ENCODE measurements at places on chromosomes 11 and 22.

- no peak for DNase-seq
These were observed 99.6 kb downstream of the CSNK2A3 start for GRCh38 chr11:11253497-11253896.

GRCh38 chr22:37657590-37658132 is 862 bp upstream of the PDXP start:
- DNase-seq = no peak

- no peak for DNase-seq
These were observed 2.6 kb downstream of the MTMR3 start for GRCh38 chr22:29885610-29886009.

- DNase-seq = no peak
These were observed 9.3 kb downstream of the PRDM11 start for GRCh38 chr11:45155627-45156180.

DNA sequence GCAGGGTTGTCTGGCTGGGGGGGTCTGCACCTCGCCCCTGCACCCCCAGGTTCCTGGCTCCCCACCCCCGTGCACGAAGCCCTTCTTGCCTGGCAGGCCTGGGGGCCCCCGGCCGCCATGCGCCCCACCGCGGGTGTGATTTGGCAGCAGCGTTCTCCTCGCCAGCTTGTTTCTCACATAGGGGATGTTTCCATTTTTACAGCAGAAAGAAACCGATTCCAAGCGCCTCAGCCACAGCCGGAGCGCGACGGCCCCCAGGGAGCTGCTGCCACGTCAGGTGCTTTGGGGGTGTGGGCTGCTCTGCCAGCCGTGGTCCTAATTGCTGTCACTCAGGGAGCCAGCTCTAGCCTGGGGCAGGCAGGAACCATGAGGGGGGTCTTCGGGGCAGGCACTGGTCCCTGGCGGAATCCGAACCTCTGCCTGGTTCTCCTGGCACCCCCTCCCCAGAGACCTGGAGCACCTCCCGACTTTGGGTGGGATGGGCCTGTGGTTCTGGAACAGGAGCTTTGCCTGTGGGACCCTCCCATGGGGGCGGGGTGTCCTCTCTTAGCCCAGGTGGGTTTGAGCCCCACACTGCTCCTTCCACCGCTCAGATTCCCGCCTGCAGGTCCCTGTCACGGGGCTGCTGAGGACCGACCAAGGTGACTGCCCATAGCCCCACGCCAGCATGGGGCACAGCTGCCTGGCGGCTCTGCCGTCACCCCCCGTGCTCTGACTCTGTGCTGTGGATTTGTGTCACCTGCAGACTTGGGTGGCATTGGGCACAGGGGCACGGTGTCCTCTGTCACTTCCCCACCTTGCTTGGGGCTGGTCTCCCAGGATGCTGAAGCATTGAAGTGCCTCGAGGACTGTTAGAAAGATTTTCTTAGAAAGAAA is 54.0 kb downstream of the RTN4R start:
- DNase-seq = no peak

DNA sequence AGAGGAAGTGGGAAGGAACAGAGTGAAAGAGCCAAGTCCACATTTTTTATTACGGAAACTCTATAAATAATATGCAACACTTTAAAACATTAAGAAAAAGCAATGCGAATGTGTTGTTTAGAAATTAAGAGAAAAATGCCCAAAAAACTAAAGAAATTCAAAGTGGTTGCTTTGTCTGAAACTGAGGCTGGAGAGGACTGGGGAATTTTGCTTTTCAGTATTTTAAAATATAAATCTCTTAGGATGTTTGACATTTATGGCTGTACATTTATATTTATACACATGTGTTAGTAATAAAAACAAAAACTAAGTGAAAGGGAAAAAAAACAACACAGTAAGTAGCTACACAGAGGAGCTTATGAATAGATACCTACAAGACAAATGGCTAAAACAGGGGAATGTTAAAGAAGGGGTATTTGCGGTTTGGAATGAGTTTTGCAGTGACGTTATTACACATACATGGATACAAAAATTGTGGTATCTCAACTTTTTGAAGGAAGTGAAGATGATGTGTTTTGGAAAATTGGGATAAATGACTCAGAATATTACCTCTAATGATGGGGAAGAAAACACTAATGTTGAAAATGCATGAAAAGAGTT is 97.0 kb upstream of the DRD2 start:
- DNase-seq = no peak

Data from CD4-positive, alpha-beta T cell (primary cell).